ENCODE measurements at places on chromosomes 3 and 15.

DNA sequence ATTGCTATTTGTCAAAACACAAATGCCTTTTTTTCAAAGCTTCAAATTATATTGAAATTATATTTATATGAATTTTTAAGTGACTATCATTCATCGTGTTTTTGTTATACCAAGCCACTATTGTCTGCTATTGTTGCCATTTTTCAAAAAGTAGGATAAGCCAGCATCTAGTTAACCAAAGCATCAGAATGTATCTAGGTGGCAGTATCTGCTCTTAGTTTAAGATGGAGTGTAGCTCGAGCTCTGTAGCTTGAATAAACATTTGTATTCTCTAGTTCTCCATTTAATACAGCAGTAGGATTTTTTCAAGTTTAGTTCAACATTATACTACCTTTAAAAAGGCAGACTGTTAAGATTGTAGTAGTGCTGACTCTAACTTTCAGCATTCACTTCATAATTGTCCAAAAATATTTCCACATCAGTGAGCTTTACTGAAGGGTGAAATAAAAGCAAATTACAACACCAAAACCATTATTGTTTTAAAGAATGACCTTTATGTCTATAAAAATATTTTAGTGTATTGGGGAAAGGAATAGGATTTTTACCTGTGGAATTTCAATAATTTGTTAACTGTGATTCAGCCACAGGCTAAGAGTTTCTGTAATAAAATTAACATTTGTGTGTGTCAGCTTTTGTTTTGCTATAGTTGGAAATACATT, 19.6 kb upstream of the C15orf61 start:
- H3K27me3 ChIP-seq: no peaks in the 10 kb centered on the region
- H3K27ac ChIP-seq: peak overlapping the region; percentile 57
- H3K4me3 ChIP-seq: peak overlapping the region; percentile 23
- no peak for DNase-seq
- H3K36me3 ChIP-seq: no peaks in the 10 kb centered on the region
- H3K4me1 ChIP-seq: peaks cover 10% of the 10 kb centered on the region

- peaks cover 54% of the 10 kb centered on the region for H3K4me1 ChIP-seq
- peaks cover 100% of the 10 kb centered on the region for H3K27me3 ChIP-seq
- H3K27ac ChIP-seq: no peak overlapping the region
- no peak overlapping the region for H3K4me3 ChIP-seq
- peak; percentile 61 for DNase-seq
- no peaks in the 10 kb centered on the region for H3K36me3 ChIP-seq
Measured at GRCh38 chr3:138942861-138943623, 3.9 kb downstream of the FOXL2 start.

GRCh38 chr15:70765504-70766281, 2.3 kb upstream of the UACA start:
- DNase-seq: no peak
- no peaks in the 10 kb centered on the region for H3K27me3 ChIP-seq
- H3K36me3 ChIP-seq: no peaks in the 10 kb centered on the region
- peaks cover 22% of the 10 kb centered on the region for H3K4me1 ChIP-seq
- no peak overlapping the region for H3K27ac ChIP-seq

GRCh38 chr15:64536244-64536836, 76.0 kb downstream of the ZNF609 start:
- H3K4me1 ChIP-seq: peaks cover 11% of the 10 kb centered on the region
- no peaks in the 10 kb centered on the region for H3K36me3 ChIP-seq
- H3K27ac ChIP-seq: no peak overlapping the region
- H3K4me3 ChIP-seq: no peak overlapping the region

DNA sequence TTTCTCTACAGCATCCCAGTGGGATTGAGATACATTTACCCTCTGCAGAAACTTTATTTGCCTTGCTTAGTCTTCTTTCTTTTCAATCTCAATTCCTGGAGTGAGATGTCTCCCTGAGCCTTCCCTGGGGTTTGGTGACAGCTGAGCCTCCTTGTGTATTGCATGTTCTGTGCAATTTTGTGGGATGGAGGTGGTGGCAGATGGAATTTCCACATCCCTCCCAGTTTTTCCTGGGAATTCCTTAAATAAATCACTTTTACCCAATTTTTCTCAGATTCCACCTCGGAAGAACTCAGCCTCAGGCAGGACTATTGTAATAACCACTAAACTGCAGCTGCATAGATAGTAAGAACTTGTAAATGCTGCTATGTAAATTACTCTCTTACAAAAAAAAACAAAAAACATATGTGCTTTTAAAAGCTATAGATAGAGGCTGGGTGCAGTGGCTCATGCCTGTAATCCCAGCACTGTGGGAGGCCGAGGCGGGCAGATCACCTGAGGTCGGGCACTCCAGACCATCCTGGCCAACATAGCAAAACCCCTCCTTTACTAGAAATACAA, 88.5 kb upstream of the ABHD17C start:
- H3K4me3 ChIP-seq: no peak overlapping the region
- no peaks in the 10 kb centered on the region for H3K36me3 ChIP-seq
- peaks cover 30% of the 10 kb centered on the region for H3K4me1 ChIP-seq

DNA sequence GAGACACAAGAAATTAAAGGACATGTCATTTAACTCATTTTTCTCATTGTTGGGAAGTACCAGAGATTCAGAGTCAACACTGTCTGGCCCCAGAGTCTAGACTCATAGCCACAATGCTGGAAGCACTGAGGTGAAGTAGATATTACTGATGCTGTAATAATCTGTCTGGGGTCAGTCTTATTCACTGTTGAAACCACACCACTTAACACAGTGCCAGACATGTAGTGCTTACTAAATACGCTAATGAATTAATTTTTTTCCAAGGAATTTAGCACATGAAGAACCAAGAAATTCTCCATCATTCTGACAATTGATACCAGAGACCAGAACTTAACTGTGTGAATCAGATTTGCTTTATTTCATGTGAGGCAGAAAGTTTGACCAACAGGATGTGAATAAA, 150.8 kb upstream of the STAC start:
- H3K4me3 ChIP-seq: no peak overlapping the region
- no peaks in the 10 kb centered on the region for H3K36me3 ChIP-seq
- no peak for DNase-seq
- H3K4me1 ChIP-seq: no peaks in the 10 kb centered on the region

GRCh38 chr3:119443179-119443578, 20.2 kb downstream of the TMEM39A start:
- H3K4me3 ChIP-seq: no peak overlapping the region
- H3K36me3 ChIP-seq: peaks cover 54% of the 10 kb centered on the region
- no peak for DNase-seq
- no peak overlapping the region for H3K27ac ChIP-seq

GRCh38 chr3:62134061-62134496, 239.3 kb downstream of the FEZF2 start:
- H3K36me3 ChIP-seq: no peaks in the 10 kb centered on the region
- no peak overlapping the region for H3K27ac ChIP-seq
- no peak overlapping the region for H3K4me3 ChIP-seq
- no peaks in the 10 kb centered on the region for H3K27me3 ChIP-seq
- no peak for DNase-seq
